ENCODE measurements at places on chromosomes 2 and 18.

DNA sequence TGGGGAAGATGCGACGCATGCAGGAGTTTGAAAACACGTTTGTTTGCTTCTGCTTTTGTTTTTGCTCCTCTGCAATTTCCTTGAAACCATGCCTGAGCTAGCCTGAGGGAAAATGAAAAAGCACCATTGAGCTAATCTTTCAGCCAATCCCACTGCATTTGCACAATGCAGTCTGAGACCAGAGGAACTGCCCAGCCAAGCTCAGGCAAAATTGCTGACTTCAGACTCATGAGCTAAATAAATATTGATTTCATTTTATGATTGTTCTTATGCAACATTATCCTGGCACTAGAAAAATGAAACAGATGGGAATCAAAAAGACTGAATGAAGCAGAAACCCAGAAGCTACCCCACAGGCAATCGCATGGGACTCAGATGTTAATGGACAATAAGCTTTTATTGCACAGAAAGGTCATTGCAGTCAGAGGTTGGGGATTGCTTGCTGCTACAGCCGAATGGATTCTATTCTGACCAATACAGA is 37.0 kb downstream of the TPRKB start:
- no peak for DNase-seq

- no peak for DNase-seq
These were observed 178.9 kb downstream of the LNPK start for GRCh38 chr2:175823002-175823706.

GRCh38 chr18:35605686-35606417 is 24.3 kb downstream of the GALNT1 start:
- DNase-seq: no peak

DNA sequence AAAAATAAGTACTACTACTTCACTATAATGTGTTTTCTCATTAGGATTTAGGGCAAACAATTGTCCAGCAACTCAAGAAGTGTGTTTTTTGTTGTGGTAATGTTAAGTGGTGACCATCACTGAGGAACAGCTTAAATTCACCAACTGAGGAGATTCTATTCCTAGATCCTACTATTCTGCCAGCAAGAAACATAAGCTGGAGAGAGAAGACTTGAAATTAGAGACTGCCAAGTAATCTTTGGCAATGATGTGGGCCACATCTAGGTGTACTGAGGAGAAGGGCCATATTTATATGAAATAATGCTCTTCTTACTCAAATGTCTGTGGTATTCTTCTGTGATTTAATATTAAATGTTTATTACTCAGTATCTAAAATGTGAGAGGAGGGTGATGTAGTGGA is 44.3 kb upstream of the MSTN start:
- DNase-seq: no peak

GRCh38 chr18:50586710-50587109 is 26.8 kb downstream of the MAPK4 start:
- DNase-seq: no peak

GRCh38 chr2:20103530-20103929 is 52.1 kb upstream of the LAPTM4A start:
- no peak for DNase-seq

- no peak for DNase-seq
These were observed 18.1 kb upstream of the ANTXR1 start for GRCh38 chr2:68994864-68995263.

- DNase-seq: no peak
These were observed 55.9 kb upstream of the EPAS1 start for GRCh38 chr2:46241344-46241743.

DNA sequence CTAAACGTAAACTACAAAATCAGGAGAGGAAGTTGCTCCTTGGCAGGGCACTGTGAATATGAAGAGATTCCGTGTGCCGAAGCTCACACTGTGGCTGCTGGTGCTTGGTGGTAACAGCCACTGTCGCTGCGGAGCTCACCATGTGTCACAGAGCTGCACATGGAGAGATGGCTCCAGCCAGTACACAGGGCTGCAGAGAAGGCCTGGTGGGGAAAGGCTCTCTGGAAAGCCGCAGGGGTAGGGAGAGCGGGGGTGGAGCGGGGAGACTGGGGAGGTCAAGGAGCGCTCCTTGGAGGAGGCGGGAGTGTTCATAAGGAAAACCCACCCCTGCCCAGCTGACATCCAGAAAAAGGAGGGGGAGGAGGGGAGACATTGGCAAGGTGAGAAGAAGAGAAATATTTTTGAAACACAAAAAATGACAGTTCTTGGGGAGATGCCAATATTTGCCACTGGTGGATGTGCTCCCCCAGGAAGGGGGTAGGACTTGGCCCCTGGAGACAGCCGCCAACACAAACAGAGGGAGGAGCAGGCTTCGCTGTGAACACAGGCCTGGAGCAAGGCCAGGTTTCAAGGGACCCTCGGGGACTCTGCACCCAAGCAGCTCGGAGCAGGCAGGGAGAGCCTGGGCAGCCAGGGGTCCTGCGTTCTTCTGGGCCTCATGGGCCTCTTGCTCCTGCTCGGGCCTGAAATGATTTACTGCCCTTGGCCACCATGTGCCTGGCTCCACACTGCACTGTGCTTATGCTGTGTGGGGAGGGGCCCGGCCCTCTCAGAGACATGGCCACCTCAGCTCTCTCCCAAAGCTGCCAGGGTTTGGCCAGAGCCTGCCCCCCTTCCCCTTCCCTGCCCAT is 102.6 kb upstream of the GLI2 start:
- DNase-seq: no peak

- DNase-seq: no peak
These were observed 99.5 kb downstream of the HS1BP3 start for GRCh38 chr2:20551260-20551944.

- no peak for DNase-seq
These were observed 122.6 kb downstream of the CABLES1 start for GRCh38 chr18:23257686-23258565.

All from stimulated activated CD4-positive, alpha-beta T cell treated with anti-CD3 and anti-CD28 coated beads, TNF-alpha, amount 100 ng/mL, for 4 hours (primary cell).